ENCODE measurements at places on chromosomes 4 and X.

DNA sequence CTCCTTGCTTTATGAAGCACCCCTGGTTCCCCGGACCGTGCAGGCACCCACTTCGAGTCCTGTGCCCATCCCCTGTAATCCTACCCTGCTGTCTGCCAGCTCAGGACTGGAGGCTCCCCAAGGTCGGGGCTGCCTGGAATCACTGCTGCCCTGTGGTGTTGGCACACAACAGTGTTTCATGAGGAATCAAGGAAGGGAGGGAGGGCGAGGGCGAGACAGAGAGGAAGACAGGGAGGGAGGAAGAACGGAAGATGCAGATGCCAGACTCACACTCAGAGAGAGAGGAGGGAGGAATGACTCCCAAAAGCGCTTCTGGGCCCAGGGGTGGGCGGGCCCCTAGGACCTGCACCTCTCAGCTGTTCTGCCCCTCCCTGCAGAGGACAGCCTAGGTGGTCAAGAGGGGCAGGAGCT, 42.9 kb upstream of the ADRA2C start:
- DNase-seq = no peak

DNA sequence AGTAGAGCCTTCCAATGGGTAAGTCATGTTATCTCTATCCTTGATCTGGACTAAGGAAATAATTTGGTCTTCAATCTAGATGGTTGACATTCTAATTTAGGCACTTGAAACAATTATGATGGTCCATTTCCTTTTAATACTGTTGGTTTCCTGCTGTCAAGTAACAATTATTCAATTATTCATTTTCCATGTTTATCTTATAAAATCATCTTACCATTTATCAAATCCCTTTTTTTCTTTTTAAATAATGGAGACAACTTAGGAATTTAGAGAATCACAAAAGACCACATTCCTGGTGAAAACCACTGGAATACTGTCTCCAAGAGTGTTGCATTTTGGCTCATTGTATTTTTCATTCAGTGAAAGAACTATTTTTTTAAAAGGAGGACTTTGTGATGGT, 148.7 kb upstream of the CTSO start:
- no peak for DNase-seq

GRCh38 chr4:144518181-144518895, 127.6 kb upstream of the HHIP start:
- no peak for DNase-seq

- no peak for DNase-seq
These were observed 4.1 kb downstream of the SH3RF1 start for GRCh38 chr4:169266661-169267060.

- DNase-seq = no peak
These were observed 159.9 kb downstream of the UNC5C start for GRCh38 chr4:95388911-95389310.

DNA sequence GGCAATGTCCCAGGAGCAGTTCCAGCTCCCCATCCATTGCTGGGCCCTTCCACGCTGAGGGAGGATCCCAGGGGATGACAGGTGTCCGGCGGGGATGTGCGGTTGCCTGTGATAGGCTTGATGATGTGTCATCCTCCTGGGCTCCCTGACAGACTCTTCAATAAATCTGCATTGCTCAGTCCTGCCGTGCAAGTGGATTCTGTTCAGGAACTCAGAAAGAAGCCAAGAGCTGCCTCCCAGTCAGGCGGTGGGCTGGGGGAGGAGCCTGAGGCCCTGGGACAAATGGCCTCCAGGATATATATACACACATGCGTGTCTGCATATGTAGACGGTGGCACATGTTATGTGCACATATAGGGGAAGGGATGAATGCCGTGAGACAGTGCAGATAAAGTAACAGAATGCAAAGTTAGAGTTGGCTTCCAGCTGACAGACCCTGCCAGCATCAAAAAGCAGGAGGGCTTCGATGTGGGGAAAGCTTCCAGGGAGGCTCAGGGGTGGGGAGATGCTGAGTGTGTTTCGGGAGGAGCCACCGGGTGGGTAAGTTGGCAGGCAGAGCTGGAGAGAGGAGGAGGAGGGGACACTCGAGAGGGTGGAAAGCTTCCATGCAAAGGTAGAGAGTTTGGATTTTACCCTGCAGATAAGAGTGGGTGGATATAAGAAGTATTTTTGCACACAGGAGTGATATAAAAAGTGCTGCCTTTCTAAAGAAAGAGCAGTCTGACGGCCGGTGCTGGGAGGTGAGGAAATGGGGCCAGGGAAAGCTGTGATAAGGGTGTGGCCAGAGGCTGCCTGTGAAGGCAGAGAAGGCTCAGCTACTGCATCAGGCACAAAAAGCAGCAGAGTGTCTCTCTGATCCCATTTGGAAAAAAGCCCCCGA, 28.5 kb upstream of the CRMP1 start:
- no peak for DNase-seq

DNA sequence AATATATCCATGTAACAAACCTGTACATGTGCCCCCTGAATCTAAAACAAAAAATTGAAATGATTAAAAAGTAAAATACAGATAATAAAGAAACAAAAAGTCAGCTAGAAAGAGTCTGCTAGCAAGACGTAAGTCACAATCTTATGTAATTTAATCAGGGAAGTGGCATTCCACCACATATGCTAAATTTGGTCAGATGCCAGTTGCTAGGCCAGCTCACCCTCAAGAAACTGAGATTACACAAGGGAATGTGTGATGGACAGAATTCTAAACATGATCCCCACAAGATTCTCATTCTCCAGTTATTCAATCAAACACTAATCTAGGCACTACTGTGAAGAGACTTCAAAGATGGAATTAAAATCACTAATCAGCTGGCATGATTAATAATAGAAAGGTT, 689.3 kb downstream of the CENPC start:
- DNase-seq = no peak

DNA sequence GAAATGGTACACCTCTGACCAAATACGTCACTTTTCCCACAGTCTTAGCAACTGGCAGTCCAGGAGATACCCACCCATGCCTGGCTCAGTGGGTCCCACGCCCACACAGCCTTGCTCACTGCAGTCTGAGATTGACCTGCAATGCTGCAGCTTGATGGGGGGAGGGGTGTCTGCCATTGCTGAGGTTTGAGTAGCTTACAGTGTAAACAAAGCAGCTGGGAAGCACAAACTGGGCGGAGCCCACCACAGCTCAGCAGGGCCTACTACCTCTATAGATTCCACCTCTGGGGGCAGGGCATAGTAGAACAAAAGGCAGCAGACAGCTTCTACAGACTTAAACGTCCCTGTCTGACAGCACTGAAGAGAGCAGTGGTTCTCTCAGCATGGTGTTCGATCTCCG, 52.7 kb downstream of the AMER1 start:
- no peak for DNase-seq

- DNase-seq = no peak
These were observed 221.5 kb upstream of the FAM241A start for GRCh38 chr4:111923786-111924185.

DNA sequence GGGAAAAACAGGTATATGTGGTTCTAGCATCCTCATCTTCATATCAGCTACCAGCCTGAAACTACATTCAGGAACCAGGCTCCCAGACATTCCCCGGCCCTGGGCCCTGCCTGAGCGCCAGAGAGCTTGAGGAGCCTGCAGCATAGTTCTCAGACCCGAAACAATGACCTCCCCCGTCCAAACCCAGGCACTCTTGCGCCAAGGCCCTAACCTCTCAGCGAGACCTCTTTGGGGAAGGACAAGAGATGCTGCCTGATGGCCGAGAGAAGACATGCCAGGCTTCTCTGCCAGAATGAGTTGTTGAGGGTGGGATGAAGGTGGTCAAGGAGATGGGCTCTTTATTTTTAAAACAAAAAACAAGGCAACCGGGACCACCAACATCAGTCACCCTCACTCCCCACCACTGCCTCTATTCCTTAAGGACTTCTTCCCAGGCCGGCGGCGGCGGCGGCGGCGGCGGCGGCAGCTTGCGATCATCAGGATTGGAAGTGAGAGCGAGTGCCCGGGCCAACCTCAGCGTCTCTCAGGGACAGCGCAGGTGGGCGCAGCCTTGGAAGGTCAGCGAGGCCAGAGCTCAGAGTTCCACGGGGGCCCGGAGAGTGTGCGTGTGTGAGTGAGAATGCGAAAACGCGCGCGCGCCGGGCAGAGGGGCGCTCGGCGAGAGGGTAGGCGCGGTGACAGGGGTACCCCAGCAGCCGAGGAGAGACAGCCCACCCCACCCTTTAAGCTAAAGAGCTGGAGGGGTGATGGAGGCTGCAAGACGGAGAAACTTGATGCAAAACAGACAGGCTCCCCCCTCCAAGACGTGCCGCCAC, 601 bp downstream of the INPP4B start:
- no peak for DNase-seq

- no peak for DNase-seq
These were observed 47.9 kb downstream of the ADRA2C start for GRCh38 chr4:3814053-3814570.

- DNase-seq = no peak
These were observed 83.0 kb upstream of the CBR4 start for GRCh38 chr4:169092889-169093522.

DNA sequence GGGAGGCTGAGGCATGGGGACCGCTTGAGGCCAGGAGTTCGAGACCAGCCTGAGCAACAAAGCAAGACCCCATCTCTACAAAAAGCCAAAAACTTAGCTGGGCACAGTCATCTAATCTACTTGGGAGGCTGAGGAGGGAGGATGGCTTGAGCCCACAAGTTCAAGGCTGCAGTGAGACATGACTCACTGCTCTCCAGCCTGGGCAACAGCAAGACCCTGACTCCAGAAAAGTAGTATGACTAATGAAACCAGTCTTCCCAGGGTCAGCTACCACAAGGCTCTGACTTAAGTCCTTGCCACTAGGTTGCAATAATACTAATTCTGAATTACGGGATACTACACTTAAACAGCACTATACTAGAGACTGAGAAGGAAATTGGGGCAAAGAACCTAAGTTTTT, 33.1 kb downstream of the ERVMER34-1 start:
- no peak for DNase-seq

DNA sequence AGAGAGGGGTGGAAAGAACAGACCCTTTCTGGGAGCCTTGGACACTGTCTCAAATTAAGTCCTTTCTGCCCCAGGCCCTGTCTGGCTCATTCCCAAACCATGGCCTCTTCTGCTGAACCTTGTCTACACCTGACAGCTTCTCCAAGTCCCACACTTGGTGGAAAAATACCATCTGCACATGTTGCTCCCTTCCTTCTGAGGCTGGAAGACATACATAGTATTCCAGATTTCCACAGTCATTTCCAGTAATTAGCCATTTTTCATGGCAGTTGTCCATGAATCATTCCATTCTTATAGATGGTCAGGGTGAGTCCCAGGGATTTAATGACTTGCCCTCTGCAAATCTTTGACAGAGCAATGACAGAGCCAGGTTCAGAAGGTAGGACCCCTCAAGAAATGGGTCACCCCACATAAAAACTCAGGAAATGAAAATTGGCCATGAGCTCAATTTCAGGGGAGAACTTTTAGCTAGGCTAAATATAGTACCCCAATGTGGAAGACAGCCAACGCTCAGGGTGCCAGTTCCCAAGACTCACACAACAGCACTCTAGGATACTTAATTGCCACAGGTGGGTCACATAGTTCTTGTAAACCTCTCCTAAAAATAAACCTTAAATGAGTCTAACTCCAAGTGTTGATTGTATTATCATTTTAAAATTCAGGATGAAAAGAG, 16.2 kb upstream of the DAPP1 start:
- no peak for DNase-seq

DNA sequence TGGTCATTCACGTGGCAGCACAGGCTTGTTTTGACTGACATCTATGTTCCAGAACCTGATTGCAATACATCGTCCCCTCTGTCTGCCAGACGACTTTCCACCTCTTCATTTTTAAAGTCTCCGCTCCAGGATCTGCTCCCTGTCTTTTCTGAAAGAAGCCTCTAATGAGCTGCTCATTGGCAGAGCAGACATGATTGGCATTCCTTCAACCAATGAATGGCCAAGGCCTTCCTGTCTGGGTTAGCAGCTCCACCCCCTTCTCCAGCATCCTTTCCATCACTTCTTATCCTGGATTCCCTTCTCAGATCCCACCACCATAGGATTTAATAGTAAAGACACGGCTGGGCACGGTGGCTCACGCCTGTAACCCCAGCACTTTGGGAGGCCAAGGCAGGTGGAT, 202.7 kb upstream of the KLF3 start:
- DNase-seq = no peak

- no peak for DNase-seq
These were observed 10.5 kb downstream of the SLIT2 start for GRCh38 chr4:20262221-20262620.

GRCh38 chr4:15370296-15370695, 57.5 kb upstream of the C1QTNF7 start:
- no peak for DNase-seq

GRCh38 chrX:19811807-19812604, 75.4 kb downstream of the SH3KBP1 start:
- DNase-seq = no peak

DNA sequence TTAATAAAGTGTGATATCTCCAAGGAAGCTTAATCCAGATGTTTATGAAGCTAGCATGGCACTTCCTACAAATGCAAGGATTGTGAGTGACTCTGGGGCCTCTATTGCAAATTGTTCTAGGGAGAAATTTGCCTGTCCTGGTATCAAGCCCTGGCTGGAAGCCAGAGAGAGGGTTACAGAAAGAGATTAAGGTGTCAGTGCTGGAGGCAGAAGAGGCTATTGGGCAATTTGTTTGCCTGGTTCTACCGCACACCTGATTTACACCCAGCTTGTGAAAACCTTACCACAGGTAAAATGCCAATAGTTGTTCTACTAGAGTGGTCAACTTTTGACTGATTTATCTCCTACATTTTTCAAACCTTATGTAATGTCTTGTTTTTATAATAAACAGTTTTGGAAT, 186.7 kb upstream of the FAT1 start:
- DNase-seq = no peak

DNA sequence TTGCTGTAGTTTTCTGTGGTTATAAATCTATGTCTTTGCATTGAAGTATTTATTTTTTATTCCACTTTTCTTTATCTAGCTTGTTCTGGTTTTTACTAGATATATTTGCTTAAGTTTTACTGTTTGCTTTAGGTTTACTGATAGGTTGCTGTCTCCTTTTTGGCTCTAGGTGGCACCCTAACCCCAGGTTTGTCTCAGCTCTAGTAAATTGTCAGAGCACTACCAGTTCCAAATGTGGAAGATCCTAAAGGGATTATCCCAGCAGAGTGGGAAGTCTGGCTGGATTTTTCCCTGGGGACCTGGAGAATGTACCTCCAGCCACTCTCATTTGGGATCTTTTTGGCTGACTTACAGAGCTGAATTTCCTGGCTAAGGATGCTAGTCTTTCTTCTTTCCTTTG, 106.1 kb downstream of the PBDC1 start:
- peak; percentile 58 for DNase-seq
